ENCODE measurements at places on chromosomes 6 and 20.

DNA sequence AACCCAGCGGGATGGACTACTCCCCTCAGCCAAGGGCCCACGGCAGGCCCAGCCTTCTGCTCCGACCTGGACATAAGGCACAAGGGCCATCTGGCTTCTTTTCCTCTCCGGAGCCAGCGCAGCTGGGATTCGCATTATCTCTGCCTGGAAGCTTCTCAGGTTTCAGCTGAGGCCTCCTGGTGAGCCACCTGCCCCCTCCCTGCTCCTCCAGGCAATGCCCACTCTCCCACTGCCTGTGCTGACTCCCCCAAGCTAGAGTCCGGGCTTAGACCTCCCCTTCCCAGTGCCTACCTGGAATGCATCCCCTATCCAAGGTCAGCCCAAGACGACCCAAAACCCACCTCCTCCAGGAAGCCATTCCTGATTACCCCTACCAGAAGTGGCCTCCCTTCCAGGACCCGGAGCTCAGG is 60.7 kb downstream of the EZR start:
- no peak for DNase-seq

- no peak for DNase-seq
These were observed 54.5 kb upstream of the IPCEF1 start for GRCh38 chr6:154411076-154411475.

GRCh38 chr6:53178837-53179432 is 30.3 kb upstream of the GCM1 start:
- DNase-seq: no peak

- peak; percentile 36 for DNase-seq
These were observed 50.9 kb upstream of the DACT2 start for GRCh38 chr6:168370310-168370991.

DNA sequence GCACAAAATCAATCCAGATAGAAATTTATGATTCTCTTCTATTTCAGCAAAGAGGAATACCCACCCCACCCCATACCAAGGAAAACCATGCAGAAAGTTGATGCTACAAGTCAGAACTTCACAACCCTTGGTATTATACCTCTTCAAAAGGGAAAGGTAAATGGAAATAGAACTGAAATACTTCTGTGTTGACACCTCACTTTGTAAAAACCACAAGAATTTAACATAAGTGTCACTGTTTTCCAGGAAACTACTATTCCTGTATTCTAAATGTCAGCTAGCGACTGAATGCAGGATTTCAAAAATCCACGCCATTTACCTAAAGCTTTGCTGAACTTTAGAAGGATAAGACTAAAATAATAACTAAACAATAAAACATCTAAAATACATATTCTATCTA is 3.6 kb downstream of the CPNE1 start:
- DNase-seq: no peak

GRCh38 chr6:157455731-157456523 is 74.9 kb downstream of the ZDHHC14 start:
- DNase-seq: no peak

DNA sequence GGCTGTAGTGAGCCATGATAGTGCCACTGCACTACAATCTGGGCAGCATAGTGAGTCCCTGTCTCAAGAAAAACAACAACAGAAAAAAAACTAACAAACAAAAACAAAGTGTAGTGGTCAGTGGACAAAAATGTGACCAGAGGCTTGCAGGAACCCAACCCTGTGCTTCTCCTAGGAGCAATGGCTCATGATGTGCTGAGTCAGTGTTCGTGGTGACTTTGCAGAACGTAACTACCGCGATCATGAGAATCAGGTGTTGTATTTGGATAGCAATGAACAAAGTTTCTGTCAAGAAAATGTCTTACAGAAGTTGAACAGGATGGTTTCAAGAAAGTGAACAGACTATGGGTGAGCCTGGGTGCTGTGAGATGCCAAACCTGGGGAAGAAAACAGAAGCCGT is 18.5 kb upstream of the FOXC1 start:
- DNase-seq: no peak

DNA sequence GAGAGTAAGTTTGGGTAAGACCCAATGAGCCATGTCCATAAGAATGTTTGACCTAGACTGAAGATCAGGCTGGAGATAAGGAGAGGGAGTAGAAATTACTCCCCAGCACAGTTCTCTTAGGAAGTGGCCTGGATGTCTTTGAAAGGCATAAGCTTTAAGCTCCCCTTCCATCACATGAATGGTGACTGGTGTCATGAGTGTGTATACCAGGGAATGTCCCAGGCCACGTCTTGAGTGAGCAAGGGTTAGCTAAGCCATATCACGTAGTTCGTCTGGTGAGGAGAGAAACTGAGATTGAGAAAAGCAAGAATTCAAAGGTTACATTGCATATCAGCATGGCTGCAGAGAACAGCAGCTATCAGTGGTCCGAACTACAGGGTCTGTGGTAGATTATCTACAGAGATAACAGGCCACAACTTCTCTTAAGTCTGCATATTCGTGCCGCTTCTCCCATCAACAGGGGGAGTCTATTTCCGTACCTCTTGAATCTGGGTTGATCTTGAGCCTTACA is 60.1 kb upstream of the BMP2 start:
- peak; percentile 48 for DNase-seq

GRCh38 chr6:79783670-79784394 is 152.7 kb downstream of the SH3BGRL2 start:
- DNase-seq: no peak

GRCh38 chr20:821046-821730 is 12.3 kb upstream of the FAM110A start:
- DNase-seq: no peak

GRCh38 chr6:14278446-14278845 is 160.9 kb downstream of the CD83 start:
- no peak for DNase-seq

GRCh38 chr20:61424011-61424627 is 172.1 kb downstream of the CDH4 start:
- DNase-seq: no peak

DNA sequence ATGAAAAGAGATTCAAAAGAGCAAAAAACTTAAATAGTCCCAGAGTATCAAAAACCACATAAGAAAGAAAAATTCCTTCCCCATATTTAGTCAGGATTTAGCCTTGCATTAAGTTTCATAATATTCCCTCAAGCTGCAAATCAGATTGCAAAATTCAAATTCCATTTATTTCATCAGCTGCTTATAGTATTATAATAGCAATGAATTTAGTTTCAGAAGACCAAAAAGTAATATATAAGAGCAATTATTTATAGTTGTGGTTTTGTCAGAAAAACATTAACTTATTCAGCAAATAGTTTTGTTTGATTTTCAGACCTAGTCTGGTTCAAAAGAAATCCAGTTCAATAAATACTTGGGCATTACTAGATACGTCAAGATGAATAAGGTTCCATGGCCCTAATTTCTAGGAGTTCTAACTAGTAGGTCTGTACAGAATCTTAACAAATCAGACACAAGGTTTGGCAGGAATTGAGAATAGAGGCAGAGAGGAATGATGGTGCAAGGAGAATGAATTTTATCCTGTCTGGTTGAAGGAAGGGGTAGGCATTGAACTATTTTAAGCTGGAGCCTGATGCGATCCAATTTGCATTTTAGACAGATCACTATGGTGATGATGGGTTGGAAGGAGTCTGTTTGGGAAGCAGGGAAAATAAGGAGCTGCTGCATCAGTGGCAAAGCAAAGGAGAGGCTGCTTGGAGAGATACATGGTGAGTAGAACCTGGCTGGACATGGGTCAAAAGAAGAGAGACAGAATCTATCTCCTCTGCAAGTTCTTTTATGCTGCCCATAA is 163.9 kb upstream of the STXBP5 start:
- no peak for DNase-seq

- no peak for DNase-seq
These were observed 6.2 kb downstream of the STX16 start for GRCh38 chr20:58657262-58657661.

- DNase-seq: no peak
These were observed 27.6 kb downstream of the CD40 start for GRCh38 chr20:46145713-46146112.

Data from hematopoietic multipotent progenitor cell (in vitro differentiated cells).